Immature natural killer cell (primary cell): ENCODE measurements at places on chromosomes 11 and 22.

- no peak for DNase-seq
Observed at GRCh38 chr11:61699737-61700160, 19.6 kb downstream of the DAGLA start.

DNA sequence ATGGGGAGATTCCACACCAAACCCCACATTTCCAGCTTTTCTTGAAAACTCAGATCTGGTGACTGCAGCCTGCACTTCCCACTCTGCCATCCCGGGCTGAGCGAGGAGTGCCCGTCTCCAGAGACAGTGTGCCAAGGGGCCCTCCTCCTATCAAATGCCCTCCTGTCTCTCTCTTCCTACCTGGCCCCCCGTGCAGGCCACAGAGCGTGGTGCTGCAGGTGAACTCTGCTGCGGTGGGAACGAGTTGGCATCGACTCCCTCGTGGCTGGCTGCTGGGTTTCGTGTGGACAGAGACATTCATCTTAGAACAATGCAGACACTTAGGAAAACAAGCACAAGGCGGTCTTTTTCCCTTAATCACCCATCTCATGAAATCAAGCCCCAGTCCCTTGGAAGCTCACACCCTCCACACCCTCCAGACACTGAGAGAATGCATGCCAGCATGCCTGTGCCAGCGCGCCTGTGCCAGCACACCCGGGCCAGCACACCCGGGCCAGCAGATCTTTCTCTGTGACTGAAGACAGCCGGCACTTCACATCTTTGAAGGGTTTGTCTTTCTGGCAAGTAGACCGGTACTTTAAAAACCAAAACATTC, 65.0 kb downstream of the PARVB start:
- DNase-seq: no peak

DNA sequence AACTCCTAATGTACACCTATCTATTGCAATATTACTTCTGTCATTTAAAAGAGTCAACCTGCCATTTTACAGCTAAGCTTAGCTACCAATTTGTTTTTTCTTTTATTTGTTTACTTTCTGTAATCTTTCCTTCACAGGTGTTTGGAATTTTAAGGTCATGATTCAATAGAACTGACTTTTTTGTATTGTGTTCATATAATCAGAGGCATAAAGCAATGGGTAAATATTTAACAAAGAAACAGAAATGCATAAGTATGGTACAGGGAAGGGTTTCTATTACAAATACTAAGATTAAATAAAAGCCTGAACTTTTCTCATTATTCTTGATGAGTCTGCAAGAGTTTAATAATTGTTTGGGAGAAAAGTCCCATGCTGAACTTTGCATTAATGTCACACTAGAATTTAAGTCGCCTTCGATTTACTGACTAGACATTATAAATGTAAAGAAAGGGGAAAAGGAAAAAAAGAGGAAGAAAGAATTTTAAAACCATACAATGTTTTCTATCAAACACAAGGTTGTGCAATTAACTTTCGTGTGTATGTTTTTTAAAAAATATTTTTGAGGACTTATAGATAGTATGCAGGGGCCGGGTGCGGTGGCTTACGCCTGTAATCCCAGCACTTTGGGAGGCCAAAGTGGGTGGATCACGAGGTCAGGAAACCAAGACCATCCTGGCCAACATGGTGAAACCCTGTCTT, 35.0 kb upstream of the HIPK3 start:
- DNase-seq: no peak

DNA sequence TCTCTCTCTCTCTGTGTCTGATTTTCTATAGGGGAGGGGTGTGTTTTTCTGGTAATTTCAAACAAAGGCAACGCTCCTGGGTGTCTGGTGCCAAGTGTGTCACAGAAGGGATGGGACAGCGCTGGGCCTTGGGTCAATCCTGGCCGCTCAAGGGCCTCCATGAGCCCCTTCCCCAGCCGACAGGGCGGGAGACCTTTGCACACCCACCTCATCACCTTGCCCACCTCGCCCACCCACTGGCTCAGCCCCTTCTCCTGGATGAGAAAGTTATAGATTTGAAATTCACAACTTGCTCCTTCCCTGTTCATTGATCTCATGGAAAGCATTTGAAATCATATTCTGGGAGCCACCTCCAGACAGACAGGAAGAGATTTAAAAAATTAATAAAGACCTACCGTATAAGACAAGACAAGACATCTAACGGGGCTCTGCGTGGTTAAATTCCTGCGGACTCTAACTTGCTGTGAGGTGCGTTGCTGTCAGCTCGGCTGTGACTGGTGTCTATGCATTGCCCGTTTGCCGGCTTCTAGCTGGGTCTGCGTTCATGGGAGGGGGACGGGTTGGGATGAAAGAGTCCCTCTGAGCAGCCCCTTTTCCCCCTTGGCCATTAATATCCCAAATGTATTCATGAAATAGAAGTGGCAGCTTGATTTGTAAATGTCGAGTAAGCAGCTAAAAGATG, 27.0 kb downstream of the MPPED1 start:
- no peak for DNase-seq

DNA sequence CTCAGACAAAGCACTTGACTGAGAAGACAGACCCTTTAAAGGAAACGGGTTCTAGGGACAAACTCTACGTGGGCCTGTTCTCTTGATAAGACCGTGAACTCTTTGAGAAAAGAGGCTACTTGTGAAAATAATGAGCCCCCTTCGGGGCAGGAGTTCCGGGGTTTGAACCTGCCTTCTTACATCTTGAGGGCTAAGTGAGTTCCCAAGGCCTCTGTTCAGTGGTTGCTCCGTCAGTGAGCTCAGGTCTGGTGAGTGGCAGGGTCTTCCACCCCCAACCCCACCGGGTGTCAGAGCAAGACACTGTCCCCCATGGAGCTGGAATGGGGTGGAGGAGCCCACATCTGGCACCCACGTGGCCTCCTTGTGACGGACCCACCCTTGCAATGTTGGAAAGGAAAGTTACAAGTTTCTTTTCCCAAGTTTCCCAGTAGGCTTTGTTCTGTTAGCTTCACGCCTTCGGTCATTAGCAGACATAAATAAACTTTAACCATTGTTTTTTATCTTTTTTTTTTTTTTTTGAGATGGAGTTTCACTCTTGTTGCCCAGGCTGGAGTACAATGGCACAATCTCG, 6.3 kb upstream of the SAMM50 start:
- DNase-seq: no peak

- DNase-seq: no peak
Observed at GRCh38 chr22:45996241-45997076, 19.5 kb upstream of the WNT7B start.

- DNase-seq: no peak
Observed at GRCh38 chr11:19907839-19908238, 195.2 kb downstream of the NAV2 start.

DNA sequence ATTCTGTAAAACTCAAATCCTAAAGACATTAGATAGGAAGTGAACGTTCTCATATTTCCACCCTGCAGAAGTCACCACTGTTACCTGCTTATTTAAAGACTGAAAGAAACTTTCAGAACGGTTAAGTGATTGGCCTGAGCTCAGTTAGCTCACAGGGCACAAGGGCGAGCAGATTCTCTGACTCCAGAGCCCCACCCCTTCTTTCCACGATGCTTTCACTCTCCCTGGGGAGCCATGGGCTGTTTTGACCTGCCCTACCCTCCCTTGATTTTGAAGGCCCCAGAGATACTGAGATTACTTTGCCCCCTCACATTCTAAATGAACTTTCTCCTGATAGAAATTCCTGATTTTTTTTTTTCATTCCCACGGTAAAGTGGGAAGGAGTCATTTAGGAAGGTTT, 33.9 kb downstream of the ARHGAP1 start:
- no peak for DNase-seq

- DNase-seq: no peak
Observed at GRCh38 chr11:27505781-27506180, 788 bp downstream of the LIN7C start.

DNA sequence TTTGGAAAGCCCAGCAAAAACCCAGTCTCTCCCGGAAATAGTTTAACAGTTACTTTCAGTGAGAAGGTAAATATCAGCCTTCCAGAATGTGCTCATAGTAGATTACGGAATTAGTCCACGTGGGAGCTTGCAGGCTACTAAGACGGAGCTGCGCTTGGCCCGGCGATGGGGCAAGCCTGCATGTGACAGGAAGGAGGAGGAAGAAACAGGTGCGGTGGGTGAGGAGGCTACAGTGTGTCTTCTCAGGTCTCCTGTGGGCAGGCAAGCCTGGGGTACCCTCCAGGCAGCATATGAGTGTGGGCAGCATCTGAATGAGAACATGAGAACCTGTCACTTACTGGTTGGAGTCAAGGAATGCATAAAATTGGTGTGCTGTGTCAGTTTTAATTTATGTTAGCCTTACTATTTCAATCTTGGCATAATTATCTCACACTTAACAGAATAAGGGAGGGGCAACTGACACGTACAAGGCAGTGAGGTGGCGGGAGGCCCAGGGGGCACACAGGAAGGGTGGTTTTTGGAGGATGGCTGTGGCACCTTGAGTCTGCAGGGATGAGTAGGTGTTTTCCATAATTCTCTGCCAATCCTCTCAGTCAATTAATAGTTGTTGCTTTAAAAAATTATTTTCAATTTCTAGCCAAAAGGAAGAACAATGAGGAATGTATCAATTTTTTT, 35.7 kb downstream of the CLMP start:
- no peak for DNase-seq

DNA sequence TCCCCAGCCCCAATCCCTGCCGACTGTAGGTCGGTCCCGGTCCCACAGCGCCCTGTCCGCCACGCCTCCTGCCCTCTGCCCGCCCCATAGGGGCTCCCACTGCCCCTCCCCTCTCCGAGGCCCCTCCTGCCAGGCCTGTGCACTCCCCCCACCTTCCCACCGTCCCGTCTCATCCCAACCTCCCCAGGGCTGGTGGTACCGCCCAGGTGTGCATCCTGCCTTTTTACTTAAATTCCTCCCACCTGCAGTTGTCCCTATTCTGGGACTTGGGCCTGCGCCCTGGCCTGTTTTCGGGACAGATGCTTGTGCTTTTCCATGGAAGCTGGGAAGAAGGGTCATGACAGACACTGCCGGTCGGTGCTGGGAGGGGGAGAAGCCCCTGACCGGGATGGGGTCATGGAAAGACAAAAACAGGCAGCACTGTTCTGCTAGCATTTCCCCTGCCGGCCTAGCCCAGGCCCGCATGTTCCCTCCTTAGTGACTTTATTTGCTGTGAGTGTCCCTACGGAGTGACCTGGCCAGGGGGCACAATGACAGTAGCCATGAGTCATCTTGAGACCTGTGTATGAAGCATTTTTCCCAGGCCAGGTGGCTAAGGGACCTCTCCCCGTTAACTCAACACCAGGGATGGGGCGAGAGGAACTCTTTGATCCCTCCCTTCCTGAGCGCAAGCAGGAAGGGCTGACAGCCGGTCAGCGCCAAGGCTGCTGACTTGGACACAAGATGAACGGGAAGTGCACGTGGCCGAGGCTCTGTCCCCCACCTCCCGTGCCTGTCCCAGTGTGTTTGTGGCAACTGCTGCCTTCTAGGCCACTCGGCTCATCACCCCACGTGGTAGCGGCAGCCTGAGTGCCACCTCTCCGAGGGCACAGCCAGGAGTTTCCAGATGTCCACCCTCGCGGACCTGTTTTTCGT, 7.1 kb downstream of the TBX1 start:
- DNase-seq: no peak

GRCh38 chr11:43931717-43932039, 10.8 kb upstream of the C11orf96 start:
- no peak for DNase-seq

DNA sequence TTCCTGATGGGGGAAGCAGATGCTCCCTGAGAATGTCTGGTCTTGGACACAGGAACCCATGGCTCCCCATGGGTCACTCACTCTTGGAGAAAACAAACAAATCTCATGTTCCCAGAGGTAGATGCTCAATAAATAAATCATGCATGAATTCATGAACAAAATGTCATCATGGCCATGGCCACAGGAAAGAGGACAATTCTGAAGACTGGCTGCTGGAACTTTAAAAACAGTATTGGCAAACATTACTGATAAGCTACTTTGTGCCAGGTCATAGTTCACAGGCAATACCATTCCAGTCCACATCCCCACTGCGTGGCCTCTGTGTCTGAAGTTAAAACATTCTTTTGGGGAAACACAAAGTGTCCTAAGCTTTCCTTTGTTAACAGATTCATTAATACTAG, 9.2 kb upstream of the SMIM35 start:
- DNase-seq: no peak

GRCh38 chr11:1051356-1052132, 15.0 kb upstream of the MUC6 start:
- DNase-seq: no peak

DNA sequence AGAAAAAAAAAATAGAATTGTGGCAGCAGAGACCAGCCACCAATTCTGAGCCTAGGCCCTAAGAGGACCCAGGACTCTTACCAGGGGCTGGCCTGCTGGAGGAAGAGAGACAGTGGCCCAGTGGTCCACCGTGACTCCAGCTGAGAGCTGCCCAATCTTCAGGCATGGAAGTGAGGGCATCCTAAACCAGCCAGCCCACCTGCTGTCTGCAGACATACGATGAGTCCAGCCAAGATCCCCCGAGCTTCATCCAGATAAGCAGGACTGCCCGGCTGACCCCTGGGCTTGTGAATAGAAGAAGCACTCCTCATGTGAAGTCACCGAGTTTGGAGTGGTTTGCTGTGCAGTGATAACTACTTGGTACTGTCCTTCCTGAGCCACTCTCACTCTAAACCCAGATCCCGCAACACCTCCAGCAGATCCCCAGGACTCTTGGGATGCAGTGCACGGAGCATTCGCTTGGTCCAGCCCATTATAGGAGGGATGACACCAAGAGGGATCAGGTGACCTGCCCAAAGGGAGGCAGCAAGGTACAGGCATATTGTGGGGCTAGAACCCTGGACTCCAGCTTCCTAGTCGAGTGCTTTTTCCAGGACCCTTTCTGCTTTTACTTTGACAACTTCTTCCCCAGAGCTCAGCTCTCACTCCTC, 41.7 kb upstream of the FGF3 start:
- no peak for DNase-seq

DNA sequence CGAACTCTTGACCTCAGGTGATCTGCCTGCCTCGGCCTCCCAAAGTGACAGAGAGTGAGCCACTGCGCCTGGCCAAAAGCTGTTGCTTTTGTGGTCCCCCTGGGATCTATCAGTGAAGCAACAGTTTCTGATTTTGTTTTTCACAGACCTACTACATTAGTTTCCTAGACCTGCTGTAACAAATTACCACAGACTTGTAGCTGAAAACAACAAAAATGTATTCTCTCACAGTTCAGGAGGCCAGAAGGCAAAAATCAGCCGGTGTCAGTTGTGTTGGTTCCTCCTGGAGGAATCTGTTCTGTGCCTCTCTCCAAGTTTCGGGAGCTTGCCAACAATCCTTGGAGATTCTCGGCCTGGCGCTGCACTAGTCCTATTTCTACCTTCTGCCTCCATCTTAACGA, 8.5 kb upstream of the SLC35C1 start:
- no peak for DNase-seq

GRCh38 chr11:102007567-102008437, 39.4 kb upstream of the CFAP300 start:
- peak; percentile 37 for DNase-seq

GRCh38 chr11:111743700-111744099, 22.5 kb downstream of the PPP2R1B start:
- DNase-seq: no peak

GRCh38 chr11:64340671-64341335, 799 bp downstream of the CCDC88B start:
- DNase-seq: peak; percentile 77
